ENCODE measurements at places on chromosomes 7 and 10. TPM values are rescaled to one million over a fixed set of nuclear protein-coding genes. Genes with fewer than 3 reads are reported as not detected.

DNA sequence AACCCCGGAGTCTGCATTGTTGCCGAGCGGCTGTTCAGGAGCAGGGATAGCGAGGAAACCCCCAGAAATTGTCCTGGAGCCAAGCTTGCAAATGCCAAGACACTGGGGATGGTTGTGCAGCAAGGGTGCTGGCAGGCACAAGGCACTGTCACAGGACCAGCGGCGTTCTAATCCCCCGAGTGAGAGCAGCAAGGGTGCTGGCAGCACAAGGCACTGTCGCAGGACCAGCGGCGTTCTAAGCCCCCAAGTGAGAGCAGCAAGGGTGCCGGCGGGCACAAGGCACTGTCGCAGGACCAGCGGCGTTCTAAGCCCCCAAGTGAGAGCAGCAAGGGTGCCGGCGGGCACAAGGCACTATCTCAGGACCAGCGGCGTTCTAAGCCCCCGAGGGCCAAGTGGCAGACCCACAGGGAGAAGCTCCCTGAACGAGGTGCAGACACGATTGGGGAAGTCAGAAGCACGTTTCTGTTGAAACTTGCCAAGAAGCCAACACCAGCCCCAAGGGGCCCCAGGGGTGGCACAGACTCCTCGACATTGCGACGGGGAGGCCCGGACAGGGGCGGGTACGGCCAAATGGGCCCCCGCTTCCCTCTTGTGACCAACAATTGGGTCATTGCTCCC, 40.4 kb upstream of the INPP5A start:
- no peak for DNase-seq

DNA sequence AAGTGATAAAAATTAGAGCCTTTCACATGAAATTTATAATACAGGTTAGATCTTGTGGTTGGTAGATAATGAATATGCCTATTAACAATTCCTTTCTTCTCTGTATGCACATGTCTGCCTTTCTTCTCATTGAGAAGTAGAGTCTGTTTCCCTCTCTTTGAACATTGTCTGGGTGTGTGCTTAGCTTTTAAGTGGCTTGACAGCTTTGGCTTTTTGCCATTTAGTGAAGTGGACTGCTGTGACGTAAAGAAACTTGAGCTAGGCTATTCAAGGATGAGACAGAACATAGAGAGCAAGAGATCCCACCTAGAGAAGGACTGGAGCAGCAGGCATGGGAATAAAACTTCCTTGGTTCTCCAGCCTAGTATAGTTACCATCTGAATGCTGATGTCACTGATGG, 996.7 kb upstream of the CELF2 start:
- no peak for DNase-seq

- DNase-seq, result no peak
Measured at GRCh38 chr7:2611401-2611800, 20.4 kb upstream of the TTYH3 start.

TFEC gene
- 0.44 TPM for total RNA-seq

DNA sequence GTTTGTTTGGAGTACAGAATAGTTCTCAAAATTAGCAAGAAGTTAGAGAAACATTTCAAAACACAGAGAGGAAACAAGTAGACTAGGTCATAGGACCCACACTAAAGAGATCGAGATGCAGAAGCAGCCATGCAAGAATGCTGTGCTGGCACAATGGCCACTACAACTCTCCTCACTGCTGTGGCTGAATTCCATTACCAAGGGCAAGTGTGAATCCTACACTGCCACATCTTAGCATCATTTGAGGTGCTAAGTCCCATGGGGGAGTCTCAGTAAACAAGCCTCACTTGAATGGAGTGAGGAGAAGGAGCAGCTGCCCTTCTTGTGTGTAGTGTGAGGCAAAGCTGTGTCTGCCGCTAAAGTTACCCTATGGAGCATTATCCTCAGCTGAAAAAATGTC, 56.7 kb downstream of the PCLO start:
- DNase-seq, result no peak

SLC29A3 gene
- total RNA-seq, result 4.4 TPM

- DNase-seq, result peak; percentile 51
Measured at GRCh38 chr7:30276203-30276900, 8.0 kb upstream of the ZNRF2 start.

MSMB gene
- not detected for total RNA-seq

- DNase-seq, result peak; percentile 45
Measured at GRCh38 chr7:150406567-150407421, 27.7 kb downstream of the ZNF775 start.

Data from activated T-cell treated with anti-CD3 and anti-CD28 coated beads, Interleukin-2, amount 50 U/mL, for 72 hours (primary cell).